ENCODE measurements at places on chromosomes 2 and 18. TPM values are rescaled to one million over a fixed set of nuclear protein-coding genes. Genes with fewer than 3 reads are reported as not detected.

ARHGAP15 gene
- 2.2 TPM for total RNA-seq

GRCh38 chr2:201933792-201934237, 99.8 kb upstream of the FZD7 start:
- DNase-seq: no peak

- DNase-seq: peak; percentile 51
Observed at GRCh38 chr2:227163998-227164762, at the start of the genes COL4A3 and COL4A4. TSS of gene COL4A3 (plus strand) at chr2:227164624. CDS start at chr2:227164727, 103 bp downstream. TSS of gene COL4A4 (minus strand) at chr2:227164205. CDS start at chr2:227147483, 16,722 bp downstream.

GRCh38 chr2:192090911-192091310, 103.8 kb downstream of the TMEFF2 start:
- no peak for DNase-seq

Data from left colon (tissue), 2 donors.